Right ventricle myocardium superior (tissue), 1 donor: ENCODE measurements at places on chromosomes 2 and 18. TPM values are rescaled to one million over a fixed set of nuclear protein-coding genes. Genes with fewer than 3 reads are reported as not detected.

AGPS gene
- 27.7 TPM for total RNA-seq

ZSWIM2 gene
- total RNA-seq: not detected

PSMD14 gene
- 42.8 TPM for total RNA-seq

DNA sequence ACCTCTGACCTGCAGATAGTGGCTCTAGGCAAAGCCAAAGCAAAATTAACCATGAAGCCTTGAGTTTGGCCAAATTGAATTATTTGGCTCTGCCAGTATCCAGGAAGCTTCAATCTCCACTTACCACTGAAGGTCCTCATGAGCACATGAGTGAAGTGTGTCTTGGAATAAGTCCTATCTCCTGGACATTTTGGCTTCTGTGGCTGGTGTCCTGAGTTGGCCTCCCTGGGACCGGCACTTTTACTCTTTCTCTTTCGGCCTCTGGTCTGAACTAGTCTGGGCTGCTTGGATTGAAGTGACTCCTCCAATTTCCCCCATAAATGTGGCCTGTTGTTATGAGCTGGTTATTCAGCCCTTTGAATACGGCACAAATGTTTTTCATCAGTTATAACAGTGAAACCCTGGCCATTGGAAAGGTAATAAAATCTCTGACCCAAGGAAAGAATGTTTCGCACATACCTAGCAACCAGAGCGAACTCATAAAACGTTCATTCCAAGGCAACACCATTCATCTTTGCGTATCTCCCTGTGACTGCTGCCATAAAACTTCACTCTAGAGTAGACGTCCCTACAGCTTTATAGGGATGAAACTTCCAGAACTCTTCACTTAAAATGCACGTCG, 216.4 kb downstream of the LPIN1 start:
- DNase-seq: no peak

IL1RN gene
- total RNA-seq: 0.51 TPM

DNA sequence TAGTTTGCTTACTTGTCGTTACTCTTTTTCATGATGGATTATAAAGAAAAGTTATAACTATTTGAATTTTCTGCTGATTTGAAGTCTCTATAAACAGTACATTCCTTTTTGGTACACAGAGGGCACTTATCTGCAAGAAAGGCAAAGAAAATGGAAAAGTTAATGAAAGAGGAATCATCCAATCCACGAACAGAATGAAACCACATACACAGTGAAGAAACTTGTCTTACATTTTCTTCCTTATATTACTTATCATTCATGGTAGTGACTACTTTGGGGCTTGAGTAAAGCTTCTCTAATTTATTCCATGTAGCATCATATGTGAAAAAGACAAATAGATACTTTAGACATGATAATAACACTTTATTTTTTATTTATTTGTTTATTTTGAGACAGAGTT, 14.8 kb upstream of the ACTR3 start:
- no peak for DNase-seq

DNA sequence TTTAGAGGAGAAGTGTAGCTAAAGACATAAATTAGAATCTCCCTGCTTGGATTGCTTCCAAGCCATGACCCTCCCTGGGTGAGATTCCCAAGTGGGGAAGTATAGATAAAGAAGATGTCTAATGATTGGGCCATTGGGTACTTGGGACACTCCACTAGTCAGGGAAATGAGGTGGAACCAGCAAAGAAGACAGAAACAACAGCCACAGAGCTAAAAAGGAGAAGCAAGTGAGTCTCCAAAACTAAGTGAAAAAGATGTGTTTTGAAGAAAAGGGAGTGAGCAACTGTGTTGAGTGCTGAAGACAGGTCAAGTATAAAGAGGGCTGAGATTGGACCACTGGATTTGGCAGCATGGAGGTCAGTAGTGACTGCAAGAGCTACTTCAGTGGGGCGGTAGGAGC, 276.7 kb upstream of the STON1 start:
- DNase-seq: no peak

C2orf66 gene
- not detected for total RNA-seq
